CD4-positive, alpha-beta T cell treated with Interleukin-15 for 4 hours (primary cell): ENCODE measurements at places on chromosomes 5 and 9.

GRCh38 chr9:101442318-101442717, 6.7 kb upstream of the ALDOB start:
- no peak for DNase-seq

- DNase-seq: no peak
Measured at GRCh38 chr5:6309949-6310348, 68.4 kb downstream of the MED10 start.

- no peak for DNase-seq
Measured at GRCh38 chr5:32503261-32503660, 58.7 kb upstream of the ZFR start.

DNA sequence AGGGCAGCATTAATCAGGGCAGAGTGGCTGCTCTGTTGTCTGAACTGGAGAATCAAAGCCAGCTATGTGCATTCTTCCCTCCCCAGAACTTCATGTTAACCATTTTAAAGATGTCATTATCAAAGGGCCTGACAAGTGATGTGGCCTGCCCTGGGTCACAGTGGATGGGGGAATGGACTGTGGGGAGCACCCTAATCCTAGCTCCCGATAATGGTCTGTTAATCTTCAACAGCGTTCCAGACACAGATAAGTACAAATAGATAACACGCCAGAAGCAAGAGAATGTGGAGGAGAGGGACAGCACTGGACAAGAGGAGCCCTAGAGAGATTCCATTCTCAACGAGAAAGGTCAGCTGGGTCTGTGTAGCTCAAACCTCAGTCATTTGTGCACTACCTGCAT, 77.5 kb downstream of the DPYSL3 start:
- DNase-seq: no peak

GRCh38 chr9:125961072-125961471, 213.9 kb downstream of the PBX3 start:
- no peak for DNase-seq

DNA sequence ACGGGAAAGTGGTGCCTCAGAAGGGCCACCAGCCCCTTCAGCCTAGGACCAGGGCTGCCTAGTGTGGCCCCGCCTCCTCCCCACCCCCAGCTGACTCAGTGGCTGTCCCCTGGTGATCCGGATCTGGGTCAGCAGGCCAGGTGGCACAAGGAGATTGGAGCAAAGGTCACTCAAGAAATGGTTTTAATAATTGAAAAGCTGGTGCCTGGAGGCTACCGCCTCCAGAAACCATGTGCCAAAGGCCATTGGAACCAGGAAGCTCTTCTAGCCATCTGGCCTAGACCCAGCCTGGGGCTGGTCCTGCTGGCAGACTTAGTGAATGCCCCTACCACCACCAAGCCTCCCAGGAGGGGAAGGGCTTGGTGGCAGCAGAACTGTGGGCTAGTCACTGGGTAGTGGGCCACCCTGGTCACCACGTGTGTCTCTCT, 1.5 kb downstream of the ST6GALNAC4 start:
- DNase-seq: no peak
